ENCODE measurements at places on chromosomes 1 and 21.
A peak's percentile ranks its signal among the peaks of the same experiment; 100 is the strongest.

GRCh38 chr1:61157468-61157987 is 75.2 kb downstream of the NFIA start:
- no peak for DNase-seq

GRCh38 chr1:213287987-213288386 is 236.9 kb downstream of the RPS6KC1 start:
- DNase-seq = no peak

DNA sequence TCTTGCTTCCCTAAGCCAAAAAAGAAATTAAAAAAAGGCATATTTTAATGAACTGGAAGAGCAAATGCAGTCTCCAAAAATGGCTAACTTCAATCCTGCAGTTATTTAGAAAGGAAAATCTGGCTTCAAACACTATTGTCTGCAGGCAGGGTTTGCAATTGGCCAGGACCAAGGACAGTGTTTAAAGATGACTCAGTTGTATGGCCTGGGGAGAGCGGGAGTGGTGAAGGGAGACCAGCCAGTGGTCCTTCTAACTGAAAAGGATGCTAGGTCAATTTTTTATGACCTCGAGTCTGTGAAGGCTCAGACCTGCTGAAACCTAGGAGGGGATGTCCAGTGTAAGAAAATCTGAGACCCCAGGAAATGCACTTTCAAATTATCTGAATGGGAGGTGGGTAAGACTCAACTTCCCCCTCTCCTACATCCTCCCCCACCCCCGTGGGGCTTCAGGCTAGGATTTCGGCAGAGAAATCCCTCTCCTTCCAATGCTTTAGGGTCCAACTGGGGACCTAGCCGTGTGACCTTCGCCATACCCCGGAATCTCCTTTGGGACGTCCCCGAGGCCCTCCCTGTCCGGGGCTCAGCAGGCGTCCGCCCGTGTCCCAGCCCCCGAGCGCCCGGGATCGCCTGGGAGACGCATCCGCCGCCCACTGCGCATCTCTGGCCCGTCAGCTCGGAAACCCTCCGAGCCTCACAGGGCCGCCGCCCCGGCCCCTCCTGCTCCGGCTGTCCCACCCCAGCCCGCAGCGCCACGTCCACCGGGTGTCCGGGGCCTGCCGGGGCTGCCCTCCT is 602 bp upstream of the RIMKLA start:
- peak; percentile 58 for DNase-seq

- no peak for DNase-seq
Measured at GRCh38 chr1:180278194-180278515, 48.1 kb downstream of the LHX4 start.

DNA sequence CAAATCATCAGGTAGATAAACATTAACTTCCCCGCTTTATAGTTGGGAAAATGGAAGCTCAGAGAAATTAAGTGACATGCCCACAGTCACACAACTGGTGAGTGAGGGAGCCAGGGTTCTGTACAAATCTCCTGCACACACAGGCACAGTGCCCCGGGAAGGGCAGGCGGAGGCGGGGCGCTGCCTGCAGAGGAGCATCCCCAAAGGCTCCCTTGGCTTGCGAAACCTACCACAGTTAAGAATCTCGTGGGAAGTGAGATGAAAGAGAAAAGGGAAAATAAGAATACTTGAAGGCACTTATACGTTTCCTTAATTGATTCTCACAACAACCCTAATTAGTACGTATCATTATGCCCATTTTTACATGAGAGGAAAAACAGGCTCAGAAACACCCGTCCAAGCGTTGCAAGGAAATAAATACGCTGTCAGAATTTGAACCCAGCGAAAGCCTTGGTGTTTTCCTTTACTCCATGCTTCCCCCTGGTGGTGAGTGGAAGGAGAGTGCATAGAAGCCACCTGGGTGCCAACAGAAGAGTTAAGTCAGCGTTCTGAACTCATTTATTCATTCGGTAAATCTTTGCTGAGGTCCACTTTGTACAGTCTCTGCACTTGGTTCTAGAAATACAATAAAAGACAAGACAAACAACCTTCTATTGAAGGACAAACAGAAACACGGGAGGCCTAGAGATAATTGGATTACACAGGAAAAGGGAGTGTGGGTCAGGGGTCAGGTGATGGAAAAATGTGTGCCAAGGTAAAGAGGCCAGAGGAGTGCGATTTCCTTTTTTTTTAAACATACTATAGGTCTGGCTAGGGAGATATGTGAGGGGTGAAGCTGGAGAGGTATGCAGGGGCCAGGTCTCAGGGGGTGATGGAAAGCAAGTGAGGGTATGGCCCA is 28.4 kb downstream of the ACP6 start:
- peak; percentile 25 for DNase-seq

GRCh38 chr1:82830690-82831380 is 1030.1 kb downstream of the ADGRL2 start:
- DNase-seq = no peak

DNA sequence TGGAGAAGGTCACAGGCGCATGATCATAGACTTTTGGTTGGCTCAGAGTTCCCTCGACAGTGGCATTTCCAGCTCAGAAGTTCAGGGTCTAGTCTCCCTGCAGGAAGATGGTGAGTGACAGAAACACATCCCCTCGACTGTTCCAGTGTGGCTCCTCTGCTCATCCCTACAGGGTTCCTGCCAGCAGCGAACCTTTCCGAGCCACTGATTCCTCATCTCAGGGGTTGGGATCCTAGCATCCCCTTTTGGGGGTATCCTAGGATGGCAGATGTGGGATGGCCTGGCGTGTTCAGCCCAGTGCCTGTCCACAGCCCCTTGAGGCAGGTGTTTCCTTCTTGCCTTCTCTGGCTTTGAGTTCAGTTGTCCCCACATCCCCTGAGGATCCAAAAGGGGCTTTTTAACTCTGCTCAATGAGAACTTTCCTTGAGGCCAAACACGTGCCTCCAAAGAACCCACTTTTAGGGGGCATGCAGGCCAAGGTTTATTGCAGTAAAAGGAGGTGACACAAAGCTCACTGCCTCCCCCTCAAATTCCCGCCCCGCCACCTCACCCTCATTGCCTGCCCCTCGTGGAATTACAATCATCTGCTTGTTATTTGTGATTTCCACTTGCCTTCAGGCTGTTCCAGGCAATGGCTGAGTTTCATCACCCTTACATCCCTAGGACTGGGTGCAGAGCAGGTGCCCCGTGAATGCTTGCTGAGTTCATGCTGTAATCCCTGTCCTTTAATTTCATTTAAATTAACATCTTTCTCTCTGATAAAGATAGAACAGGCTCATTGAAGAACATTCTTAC is 440.7 kb downstream of the CAMTA1 start:
- DNase-seq = no peak

- DNase-seq = no peak
Measured at GRCh38 chr1:225435487-225435886, 7.6 kb upstream of the LBR start.

- no peak for DNase-seq
Measured at GRCh38 chr1:30770150-30770549, 12.6 kb upstream of the LAPTM5 start.

GRCh38 chr1:27672750-27673112 is 739 bp upstream of the IFI6 start:
- no peak for DNase-seq

DNA sequence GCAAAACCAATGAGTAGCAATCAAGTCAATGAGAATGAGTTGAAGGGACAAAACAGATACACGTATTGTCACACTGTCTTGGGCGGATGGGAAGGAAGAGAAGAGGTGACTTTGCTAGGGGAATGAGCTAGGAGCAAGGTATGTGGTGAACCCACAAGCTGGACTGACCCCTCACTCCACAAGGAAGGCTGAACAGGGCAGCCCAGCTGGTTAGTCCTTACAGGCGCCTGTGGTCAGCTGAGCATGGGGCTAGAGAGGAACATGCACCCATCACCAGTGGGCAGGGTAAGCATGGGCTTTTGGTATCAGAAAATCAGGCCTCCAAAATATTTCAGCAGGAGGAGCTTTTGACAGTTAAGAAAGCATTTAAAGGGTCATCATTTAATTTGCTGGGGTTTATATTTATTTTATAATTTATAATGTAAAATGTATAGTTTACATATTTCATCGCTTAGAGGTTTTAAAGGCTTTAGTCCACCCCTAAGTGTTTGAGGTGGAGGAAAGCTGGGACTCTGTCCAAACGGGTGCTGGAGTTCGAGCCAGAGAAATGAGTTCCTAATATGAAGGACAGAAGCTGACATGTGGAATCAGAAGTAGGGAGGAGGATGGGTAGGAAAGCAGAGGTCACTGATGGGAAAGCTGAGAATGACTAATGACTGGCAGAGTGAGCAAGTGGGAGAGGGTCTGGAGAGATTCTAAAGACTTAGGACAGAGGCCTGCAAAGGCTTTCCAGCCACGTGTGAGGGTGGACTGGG is 22.0 kb upstream of the ACBD6 start:
- no peak for DNase-seq

DNA sequence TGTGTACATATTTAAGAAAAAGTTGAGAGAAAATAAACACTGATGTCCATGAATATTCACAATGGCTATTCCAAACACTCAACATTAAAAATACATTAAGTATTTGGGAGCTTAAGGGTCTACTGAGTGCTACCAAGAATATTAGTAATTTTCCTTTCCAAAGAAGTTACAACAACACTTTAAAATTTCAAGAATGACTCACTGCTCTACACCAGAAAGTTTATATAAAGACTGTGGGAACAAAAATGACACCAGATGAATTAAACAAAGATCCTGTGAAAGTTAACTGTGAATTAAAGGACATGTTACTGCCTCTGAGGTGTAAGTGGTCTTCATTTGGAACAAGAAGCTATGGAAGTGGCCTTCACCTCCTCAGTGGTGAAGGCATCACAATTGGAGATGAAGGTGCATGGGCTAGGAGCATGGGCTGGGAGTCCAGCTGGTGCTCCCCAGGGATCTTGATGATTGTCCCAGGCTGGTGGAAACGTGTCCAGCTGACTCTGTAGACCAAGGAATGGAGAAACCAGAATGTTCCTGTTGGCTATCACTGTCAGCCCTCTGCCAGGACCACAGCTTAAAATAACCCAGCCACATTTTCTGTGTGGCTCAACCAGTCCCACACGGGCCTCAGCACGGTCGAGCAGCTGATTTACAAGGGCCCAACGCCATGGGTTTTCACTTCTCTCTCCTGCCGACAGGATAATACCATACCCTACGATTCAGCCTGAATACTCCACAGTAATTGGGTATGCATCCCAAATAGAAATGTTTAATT is 28.8 kb downstream of the TAF5L start:
- no peak for DNase-seq

DNA sequence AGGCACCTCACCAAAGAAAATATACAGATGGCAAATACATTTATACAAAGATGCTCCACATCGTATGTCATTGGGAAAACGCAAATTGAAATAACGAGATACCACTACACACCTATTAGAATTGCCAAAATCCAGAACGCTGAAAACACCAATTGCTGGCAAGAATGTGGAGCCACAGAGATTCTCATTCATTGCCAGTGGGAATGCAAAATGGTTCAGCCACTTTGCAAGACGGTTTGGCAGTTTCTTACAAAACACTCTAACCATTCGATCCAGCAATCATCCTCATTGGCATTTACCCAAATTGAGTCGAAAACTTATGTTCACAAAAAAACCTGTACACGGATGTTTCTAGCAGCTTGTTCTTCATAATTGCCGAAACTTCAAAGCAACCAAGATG is 223.3 kb upstream of the GREM2 start:
- no peak for DNase-seq

DNA sequence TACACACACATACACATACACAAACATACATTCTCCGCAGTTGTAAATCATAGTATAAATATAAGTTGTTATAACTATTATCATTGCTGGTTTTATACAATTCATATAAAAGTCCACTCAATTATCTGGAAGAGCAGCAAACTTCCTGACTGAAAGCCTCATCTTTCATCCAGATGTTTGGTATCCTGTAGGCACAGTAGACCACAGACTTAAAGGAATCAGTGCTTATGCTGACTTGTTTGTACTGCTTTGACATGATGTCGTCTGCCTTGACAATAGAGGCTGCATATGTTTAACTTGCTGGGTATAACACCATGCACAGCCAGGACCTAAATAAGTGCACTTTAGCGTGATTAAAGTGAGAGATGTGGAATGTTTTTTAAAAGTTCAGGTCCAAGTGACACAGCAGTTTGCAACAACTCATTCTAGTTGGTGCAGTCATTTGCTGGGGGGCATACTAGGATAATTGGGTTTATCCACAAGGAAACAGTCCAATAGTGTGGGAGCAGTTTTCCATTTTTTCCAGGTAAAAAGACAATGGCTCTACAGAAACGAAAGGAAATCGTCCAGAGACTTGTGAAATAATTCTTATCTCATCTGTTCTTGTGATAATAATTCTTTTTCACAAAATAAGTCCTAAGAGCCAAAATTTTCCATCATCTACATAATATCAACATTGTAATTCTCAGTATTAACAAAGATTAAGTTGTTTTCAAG is 110.3 kb upstream of the TSPAN2 start:
- no peak for DNase-seq

GRCh38 chr21:45073301-45074047 is 906 bp upstream of the ADARB1 start:
- DNase-seq = peak; percentile 13

DNA sequence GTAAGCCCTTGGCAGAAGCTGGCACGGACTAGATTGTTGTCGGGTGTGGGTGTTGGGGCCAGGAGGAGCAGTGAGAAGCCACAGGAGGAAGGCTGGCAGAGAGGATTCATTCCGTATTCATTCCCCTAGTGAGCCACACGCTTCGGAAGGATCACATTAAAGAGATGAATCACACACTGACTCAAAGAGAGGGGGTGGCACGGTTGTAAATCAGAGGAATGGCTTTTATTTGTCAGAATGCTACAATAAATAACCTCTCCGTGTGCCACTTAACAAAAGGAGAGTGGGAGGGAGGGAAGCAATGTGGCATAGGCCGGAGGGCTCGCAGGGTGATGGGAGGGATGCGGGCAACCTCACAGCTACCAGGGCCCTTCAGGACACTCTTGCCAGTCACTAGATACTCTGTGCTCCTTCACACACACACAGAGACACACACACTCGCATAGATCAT is 135.5 kb downstream of the HIVEP3 start:
- DNase-seq = no peak

DNA sequence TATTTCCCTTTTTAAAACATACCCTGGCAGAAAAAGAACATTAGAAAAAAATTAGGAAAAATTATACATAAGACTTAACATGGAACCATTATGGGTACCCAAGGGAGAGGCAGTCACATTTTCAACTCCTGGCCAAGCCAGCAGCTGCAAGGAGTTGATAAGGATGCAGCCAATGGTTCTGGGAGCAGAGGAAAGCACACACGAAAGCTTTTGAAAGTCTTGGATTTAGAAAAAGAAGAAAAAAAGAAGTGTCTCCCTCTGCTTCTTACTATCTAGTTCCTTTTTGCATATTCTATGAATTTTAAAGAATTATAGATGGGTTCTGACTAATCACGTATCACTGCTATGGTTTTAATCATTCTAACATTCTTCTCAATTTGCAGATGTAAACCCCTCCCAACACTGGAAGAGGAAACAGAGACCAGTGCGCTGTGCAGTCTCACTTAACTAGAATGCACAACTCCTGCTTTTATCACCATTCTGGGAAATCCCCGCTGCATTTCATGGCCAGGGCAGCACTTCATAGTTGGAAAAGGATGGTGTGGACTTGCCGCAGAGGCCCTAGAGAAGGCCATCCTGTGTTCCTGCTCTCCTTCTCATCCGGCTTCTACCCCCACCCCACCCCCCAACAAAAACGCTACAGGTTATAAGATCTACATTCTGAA is 2.7 kb upstream of the CD58 start:
- DNase-seq = no peak

Measured in NCI-H1105 treated with DMSO at 0.1 percent for 48 hours (cell line).